Testis (tissue), 5 donors: ENCODE measurements at places on chromosomes 11 and 22. TPM values are rescaled to one million over a fixed set of nuclear protein-coding genes. Genes with fewer than 3 reads are reported as not detected.
A peak's percentile ranks its signal among the peaks of the same experiment; 100 is the strongest.

DNA sequence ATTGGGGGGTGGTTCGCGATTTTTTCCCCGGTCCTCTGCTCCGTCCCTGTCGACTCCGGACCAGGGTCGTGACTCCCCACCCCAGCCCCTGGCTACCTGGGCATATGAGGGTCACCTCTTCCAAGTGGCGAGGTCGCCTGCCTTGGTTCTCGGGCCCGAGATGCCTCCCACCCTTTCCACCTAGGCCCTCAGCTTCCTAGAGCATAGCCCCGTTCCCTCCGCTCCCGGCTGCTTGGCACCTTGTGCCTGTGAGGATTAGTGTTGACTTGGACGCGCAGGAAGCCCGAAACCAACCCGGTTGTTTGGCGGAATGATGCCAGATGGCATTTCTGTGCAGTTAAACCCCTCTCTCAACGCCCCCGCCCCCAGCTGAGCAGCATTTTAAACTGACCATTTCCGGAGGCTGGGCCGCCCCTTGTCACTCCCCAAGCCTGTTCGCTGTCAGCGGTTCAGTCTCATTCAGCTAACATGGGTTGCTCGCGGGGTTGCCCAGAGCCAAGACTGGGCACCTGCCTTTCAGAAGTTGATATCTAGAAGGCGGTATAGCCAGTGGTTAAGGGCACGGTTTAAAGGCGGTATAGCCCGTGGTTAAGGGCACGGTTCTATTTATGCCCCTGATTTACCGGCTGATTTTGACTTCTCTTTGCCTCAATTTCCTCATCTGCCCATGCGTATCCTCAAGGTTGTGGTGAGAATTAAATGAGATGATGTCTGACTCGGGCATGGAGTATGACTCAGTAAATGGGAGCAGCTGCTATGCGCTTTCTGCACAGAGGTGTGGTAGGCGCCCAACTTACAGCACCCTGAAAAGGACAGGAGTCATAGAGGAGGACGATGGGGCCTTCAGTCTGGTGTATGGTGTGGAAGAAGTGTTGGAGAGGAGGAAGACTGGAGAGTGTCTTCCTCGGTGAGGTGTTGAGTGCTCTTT is 639 bp downstream of the INCENP start:
- peak; percentile 48 for DNase-seq

- no peak for DNase-seq
Measured at GRCh38 chr11:121553806-121554205, 101.0 kb upstream of the SORL1-AS1 start.

- DNase-seq = no peak
Measured at GRCh38 chr22:25083056-25083806, 116.4 kb upstream of the CRYBB3 start.

MUC6 gene
- 0.16 TPM for total RNA-seq

- peak; percentile 64 for DNase-seq
Measured at GRCh38 chr11:67640021-67640757, 626 bp upstream of the TBX10 start.

- no peak for DNase-seq
Measured at GRCh38 chr11:17767914-17768313, 33.3 kb downstream of the KCNC1 start.

DNA sequence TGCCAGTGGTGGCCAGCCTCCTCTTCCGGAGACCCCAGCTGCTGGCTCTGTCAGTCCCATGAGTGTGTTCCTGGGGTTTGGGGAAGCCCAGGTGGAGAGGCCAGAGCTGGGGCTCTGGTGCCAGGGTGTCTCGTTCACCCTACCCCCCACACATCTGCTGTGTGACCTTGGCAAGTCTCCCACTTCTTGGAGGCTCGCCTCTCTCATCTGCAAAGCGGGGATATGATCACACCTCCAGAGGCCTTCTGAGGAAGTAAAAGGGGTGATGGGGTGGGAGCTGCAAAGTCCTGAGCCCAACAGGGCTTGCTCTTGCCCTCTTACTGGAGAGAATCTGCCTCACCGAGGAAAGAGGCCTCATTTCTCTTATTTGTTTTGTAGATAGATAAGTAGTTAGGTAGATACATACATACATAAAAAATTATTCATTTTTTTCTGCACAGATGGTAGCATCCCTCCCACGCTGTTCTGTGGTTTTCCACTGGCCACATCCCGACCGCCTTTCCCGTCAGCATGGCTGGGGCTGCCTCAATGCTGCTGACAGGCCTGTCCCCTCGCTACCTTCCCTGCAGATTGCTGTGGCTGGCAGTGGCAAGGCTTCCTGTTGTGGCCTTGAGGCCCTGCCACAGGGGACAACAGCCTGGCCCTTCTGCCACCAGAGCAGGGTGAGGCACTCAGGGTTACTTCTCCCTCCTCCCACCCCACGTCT is 23.9 kb downstream of the MYO7A start:
- DNase-seq = no peak
